ENCODE measurements at places on chromosomes 2 and 18.

DNA sequence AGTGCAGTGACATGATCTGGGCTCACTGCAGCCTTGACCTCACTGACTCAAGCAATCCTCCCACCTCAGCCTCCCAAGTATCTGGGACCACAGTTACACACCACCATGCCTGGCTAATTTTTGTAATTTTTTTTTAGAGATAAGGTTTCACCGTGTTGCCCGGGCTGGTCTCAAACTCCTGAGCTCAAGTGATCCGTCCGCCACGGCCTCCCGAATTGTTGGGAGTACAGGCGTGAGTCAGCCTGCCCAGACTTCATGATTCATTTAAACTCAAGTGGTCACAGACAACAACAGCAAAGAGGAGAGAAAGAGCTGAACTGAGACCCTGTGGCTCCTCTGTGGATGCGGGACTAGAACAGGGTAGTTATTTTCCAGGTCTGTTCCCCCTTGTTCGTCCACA lies 83.0 kb downstream of the TSHZ1 start:
- DNase-seq: no peak

DNA sequence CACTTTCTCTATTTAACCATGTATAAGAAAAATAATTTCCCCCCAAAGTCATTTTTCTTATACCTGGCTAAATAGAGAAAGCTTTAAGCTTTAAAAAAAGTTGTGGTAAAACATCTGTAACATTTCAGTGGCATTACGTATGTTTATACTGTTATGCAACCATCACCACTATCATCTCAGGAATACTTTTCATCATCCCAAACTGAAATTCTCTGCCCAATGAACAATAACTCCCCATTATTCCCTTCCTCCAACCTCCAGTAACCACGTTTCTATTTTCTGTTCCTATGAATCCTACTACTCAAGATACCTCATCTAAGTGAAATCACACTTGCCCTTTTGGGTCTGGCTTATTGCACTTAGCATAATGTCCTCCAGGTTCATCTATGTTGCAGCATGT lies 1.7 kb upstream of the SLC3A1 start:
- no peak for DNase-seq

DNA sequence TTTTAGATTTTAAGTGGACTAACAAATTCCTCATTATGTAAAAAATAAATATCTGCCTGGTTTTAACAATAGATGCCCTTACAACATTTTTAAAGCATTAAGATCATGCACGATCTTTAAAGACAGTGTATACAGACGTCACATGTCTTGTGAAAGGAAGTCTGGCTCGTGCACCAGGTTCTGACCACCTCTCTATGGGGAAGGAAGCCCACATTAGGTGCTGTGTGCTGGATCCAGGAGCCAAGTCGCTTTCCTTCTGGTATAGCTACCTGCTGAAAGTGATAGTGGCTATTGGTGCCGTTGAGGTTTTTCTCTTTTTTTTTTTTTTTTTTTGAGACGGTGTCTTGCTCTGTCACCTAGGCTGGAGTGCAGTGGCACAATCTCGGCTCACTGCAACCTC lies 116.5 kb downstream of the NCK2 start:
- DNase-seq: no peak

- no peak for DNase-seq
Measured at GRCh38 chr2:118706371-118706770, 141.1 kb downstream of the EN1 start.

- no peak for DNase-seq
Measured at GRCh38 chr2:104465981-104466380, 387.9 kb upstream of the POU3F3 start.

DNA sequence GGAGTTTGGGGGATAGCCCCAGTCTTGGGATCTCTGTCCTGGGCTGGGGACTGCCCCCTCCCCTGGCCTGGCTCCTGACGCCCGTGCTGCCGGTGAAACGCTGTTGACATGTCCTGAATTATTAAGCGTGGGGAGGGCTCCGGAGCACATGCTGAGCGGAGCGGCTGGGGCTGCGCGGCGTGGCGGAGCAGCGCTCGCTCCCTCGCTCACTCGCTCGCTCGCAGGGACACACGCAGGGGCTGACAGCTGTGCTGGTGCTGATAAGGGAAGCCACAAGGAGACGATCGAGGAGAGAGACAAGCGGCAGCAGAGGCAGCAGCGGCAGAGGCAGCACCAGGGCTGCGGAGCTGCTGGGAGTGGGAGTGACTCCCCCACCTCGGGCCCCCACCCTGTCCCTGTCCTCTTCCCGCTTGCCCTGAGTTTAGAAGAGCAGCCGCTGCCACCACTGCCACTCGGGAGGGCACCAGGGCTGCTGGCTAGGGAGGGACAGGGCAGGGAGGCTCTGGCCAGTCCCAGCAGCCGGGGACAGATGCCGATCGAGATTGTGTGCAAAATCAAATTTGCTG lies at the start of gene ASIC4:
ASIC4 (plus strand) TSS at position 287 of the 566 bp plus-strand sequence; CDS start at position 530, 243 bp downstream.
- DNase-seq: no peak

DNA sequence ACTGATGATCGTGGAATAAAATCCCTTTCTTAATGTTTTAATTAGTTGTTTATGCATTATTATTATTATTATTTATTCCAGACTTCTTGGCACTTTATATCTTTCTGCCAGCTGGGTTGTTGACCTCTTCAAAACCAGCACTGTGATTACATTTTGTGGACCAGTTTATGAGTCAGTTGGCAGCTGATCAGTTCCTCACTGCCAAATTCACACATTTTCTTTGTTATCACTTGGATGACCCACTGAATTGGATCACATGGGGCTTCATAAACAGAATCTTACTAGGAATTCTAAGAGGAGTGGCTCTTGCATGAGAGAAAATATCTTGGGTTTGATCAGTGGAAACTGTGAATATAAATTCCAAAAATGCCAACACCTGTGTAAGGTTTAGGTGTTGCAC lies 321.8 kb upstream of the SPRED2 start:
- DNase-seq: no peak

DNA sequence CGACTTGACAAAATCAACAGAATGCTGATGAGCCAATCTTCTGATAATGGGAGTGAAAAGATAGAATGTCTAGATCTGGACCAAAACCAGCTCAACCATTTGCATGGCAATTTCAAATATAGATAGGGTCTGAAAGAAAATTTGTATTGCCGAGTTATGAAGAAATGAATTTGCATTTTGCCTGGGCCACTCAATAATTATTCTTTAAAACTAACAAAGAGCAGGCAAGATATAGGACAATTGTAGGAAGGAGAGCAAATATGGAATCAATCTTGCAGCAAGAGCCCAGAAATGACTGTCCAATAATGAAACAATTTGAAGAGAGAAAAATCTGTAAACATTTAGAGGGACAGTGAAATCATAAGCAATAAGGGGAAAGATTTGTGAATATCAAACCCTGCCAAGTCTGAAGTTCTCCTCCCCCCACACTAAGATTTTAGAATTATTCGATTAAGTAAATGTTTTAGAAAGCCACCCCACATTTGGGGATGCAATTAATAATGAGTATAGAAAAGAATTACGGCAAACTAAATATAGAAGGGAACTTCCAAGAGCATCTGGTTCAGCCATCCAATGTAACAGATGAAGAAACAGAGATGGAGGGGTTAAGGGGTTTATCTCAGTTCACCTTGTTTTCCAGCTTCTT lies 377.4 kb downstream of the SETBP1 start:
- no peak for DNase-seq

- DNase-seq: no peak
Measured at GRCh38 chr2:3022841-3023372, 354.7 kb downstream of the EIPR1 start.

- no peak for DNase-seq
Measured at GRCh38 chr2:237556773-237557632, 9.4 kb upstream of the PRLH start.

DNA sequence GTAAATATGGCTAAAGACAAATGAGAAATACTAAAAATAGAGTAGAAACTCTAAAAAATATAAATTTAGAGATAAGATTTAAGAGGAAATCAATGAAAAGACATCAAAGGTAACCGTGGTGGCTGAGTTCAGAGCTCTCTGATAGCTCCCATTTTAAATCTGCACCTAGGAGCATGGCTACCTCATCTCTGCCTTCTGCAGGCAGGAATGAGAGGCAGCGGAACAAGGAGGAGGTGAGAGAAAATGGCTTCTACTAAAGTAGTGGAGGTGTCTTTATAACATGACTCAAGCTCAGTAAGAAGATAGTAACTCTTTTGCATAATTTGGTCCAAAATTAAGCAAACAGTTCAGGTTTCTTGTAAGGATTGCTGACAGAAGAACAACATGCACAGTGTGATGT lies 758.7 kb upstream of the FSHR start:
- no peak for DNase-seq

- no peak for DNase-seq
Measured at GRCh38 chr2:118989481-118989880, 47.5 kb downstream of the MARCO start.

DNA sequence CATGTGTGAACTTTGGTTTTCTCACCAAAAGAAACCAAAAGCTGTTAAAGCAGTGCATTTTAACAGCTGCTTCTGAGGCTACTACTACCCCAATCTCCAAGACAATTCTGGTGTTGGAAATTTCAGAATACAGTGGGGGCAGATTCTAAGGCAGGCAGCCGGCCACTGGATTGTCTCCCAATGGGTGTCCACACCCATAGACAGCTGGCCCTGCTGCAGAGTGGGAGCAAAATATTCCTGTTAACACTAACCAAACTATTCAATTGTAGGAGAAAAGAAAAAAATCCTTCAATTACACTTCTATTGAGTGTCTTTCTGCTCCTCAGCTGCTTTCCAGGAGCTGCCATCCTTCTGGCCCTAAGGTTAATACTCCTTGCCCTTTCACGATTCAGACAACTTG lies 223.7 kb downstream of the ALK start:
- DNase-seq: no peak

DNA sequence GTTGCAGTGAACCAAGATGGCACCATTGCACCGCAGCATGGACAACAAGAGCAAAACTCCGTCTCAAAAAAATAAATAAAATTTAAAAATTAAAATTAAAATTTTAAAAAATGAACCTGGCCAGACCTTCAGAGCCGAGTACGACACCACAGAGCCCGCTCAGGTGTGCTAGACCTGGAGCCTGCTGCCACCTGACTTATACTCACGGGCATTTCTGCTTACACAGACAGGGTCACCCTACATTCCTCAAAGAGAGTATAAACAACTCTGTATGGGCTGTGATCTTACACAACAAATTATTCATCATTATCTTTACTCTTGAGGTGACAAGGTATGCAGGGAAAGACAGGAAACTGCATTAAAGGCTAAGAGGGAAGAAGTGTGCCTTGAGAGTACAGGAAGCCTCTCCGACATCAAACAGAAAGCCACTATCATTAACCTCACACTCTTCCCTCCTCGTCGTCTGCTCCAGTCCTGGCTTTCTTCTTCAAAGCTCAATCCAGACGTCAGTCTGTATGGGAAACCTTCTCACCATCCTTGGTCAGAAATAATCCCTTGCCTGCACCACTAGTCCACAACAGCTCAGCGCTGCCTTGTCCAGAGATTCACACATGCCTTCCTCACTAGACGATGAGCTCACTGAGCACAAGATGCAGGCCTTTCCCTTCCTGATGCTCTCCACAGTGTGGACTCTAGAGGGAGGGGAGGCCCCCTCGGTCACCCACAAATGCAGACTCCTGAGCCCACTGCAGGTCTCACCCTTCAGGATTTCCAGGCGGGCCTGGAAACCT lies 56.2 kb downstream of the UXS1 start:
- no peak for DNase-seq

DNA sequence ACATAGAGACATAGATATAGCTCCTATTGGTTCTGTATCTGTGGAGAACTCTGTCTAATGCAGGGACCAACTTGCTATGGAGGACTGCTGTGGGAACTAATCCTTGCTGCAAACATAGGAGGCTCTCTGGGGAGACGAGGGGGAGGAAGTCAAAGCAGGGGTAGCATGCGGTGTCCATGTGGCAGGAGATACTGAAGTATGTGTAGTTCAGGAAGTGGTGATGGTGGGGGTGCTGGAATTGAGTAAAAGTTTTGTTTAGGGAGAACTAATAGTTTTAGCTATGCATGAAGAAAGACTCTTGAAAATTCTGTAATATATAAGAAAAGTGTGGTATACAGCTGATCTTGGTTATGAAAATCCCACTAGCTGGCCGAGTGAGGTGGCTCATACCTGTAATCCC lies 62.0 kb downstream of the ANKRD44 start:
- DNase-seq: no peak

GRCh38 chr2:183248866-183249567 lies 124.8 kb downstream of the NUP35 start:
- DNase-seq: no peak

- no peak for DNase-seq
Measured at GRCh38 chr2:144500563-144500962, 19.4 kb downstream of the ZEB2 start.

- DNase-seq: no peak
Measured at GRCh38 chr18:62554061-62554815, 31.4 kb downstream of the ZCCHC2 start.

DNA sequence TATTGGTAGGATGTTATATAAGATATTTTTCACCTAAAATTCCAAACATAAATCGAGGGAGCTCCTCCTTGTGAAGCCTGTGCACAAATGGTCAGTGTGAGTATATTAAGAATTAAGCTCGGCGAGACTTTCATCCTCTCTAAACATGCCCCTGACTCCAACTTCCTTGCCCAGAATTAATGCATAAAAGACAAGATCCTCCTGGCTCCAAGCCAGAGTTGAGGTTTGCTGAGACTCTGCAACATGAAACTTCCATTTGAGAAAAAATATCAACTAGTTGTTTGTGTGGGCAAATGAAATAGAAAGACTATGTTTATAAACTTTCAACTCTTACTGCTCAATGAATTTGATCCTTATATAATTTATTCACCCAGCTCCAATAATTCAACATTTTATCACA lies 68.1 kb downstream of the CCDC178 start:
- DNase-seq: no peak

- no peak for DNase-seq
Measured at GRCh38 chr2:20013126-20013849, 820 bp upstream of the MATN3 start.

- no peak for DNase-seq
Measured at GRCh38 chr2:210964141-210964764, 407.9 kb downstream of the CPS1 start.

DNA sequence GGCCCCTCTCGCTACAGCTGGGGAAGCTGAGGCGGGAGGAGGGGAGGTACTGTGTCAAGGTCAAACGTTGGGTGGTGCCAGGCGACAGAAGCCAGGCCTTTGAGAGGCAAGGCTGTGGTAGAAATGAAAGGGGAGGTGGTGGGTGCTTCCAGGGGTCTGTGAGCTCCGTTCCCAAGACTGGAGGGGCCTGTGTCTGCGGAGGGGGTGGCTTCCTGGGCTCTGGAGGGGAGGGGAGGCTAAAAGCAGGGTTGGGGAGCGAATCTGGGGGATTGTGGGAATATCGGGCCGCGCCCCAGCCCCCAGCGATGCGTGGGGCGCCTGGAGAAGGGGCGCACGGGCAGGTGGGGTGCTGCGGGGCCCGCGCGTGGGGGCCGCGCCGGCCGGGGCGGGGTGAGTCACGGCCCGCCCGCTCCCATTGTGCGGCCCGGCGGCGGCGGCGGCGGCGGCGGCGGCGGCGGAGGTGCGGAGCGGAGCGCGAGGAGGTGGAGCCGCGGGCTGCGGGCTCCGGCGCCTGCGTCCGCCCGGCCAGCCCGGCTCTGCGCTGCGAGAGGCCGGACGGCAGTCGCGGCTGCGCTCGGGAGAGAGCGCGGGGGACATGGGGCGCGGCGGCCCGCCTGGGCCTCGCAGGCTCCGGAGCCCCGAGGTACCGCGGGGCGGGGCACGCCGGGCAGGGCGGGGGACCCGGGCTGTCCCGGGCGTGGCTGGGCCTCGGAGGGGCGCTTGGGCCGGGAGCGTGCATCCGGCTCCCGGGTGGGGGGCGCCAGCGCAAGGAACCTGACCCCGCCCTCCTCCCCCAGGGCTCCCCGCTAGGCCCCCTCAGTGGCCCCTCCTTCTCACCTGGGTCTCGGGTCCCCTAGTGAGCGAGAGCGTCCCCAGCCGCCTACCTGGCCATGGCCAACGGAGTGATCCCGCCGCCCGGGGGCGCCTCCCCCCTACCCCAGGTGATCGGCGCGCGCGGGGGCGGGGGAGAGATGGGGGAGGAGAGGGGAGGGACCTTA lies at the start of gene SLC4A3:
SLC4A3 (plus strand) TSS at position 528 of the 998 bp plus-strand sequence; CDS start at position 891, 363 bp downstream.
- no peak for DNase-seq
